Stimulated activated CD8-positive, alpha-beta memory T cell treated with anti-CD3 and anti-CD28 coated beads, Interleukin-4, amount 100 ng/mL, for 4 hours (primary cell): ENCODE measurements at places on chromosomes 1 and 21.

DNA sequence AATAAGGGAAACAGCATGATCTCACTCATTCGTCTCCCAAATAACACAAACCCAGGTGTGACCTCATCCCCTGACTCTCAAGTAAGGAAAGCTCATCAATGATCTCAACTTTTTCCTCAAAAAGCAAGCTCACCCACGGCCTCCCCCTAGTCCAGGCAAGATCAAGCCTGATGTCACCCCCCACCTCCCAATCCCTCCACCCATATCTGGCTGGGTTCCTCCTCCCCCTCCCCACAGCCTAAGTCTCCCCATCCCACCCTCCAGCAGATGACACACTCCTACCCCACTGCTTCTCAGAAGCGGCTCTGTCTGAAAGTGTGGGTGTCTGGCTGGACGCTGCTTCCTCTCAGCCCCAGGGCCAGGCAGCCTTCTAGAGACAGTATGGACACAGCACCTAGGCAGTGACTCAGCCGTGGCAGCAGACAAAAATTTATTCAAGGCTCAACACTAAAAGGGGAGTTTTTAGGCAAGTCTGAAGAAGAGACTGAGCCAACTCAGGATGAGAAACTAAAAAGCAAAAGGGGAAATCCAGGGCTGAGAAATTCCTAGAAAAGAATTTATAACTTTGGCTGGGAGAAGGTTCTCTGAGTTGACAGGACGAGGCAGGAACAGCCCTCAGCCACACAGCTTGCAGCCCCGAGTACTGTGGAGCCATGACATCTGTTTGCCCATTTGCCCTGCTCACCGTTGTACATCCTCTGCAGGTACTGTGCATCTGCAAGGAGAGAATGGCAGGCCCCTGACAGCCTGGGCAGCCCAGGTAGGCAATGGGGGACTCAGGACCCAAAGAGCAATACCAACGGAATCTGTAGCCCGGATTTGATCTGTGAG lies 81.6 kb upstream of the LRRC8D start:
- DNase-seq = no peak

GRCh38 chr21:17352996-17353655 lies 159.7 kb upstream of the CXADR start:
- DNase-seq = no peak

DNA sequence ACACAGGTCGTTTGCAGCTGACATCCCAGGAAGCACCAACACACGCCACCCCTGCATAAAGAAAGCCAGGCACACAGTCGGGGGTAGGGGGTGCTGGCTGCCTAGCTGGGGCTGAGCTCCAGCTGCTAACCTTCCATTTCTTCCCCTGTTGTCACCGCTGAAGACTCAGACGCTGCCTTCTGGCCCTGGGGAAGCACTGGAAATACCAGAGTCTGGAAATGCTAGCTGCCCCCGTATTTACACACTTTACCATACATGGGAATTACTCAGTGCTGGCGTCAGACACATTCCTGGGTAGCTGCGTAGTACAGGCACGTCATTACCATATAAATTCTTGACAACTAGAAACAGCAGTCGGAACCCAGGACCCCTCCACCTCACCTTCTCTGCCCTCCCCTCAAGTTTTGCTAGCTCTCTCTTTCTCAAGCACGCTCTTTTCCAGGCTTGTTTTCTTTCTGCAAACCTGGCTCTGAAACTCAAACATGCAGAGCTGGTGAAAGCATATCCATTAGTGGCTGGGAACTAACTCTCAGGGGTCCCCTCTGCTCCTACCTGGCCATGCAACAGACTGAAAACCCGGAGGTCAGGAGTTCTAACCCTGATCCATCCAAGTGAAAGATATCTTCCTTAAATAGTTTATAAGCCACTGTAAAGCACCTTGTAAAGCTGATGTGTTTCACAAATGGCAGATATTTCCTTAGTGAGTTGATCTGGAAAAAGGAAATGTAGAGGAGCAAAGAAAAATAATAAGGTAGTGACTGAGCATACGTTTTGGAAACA lies 3.3 kb downstream of the CSRP1 start:
- no peak for DNase-seq

GRCh38 chr1:14983277-14983676 lies 170.3 kb upstream of the TMEM51 start:
- no peak for DNase-seq

DNA sequence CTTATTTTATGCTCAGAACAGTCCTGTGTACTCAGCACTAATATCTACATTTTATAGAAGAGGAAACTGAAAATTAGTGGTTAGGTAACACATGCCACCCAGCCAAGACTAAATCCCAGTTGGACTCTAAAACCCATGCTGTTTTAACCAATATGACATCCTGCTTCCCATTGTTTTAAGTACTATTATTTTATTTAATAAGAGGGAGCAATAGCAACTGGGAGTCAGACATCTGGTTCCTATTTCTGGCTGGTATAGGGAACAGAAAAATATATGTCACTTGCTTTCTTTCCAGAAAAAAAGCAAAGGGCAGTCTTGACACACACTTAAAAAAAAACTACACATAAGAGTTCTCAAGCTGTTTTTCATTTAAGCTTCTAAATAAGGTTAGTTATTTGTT lies 11.9 kb downstream of the KLHL12 start:
- DNase-seq = no peak

GRCh38 chr1:203695116-203695515 lies 68.5 kb downstream of the ATP2B4 start:
- DNase-seq = no peak

- no peak for DNase-seq
These were observed 82.8 kb downstream of the TGFBR3 start for GRCh38 chr1:91803123-91803522.

GRCh38 chr1:218365226-218365999 lies 20.3 kb downstream of the TGFB2 start:
- DNase-seq = no peak

GRCh38 chr1:221101807-221102605 lies 222.8 kb downstream of the HLX start:
- no peak for DNase-seq

- DNase-seq = no peak
These were observed 23.2 kb downstream of the SGIP1 start for GRCh38 chr1:66557157-66557556.

DNA sequence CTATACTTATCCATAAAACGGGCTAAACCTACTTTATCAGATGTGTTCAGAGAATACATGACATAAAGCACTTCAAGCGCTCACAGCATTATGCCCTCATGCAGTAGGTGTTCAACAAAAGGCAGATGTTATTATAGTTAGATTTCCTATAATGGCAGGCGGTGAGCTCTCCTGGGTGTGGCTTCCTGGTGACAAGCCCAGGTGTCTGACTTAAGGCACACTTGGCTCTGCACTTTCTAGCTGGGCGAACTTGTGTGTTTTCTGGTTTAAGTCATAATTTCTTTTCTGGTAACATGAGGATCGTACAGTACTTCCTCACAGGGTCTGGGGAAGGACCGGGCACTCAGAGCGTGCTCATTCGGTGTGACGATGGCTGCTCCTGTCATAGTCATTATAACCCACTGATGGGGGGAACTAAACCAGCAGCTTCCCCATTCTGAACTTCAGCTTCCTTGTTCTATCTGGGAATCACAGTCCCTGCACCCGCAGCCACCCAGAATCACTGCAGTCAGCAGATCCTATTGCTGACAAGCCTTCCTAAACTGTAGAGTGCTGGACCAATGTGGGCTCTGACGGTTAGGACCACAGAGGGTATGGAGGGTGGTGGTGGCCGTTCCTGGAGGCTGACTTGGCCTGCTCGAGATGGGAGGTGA lies 52.8 kb downstream of the IGSF21 start:
- DNase-seq = no peak

GRCh38 chr1:221631556-221631955 lies 110.3 kb downstream of the DUSP10 start:
- DNase-seq = no peak

- no peak for DNase-seq
These were observed 943 bp downstream of the SEMA6C start for GRCh38 chr1:151145304-151146071.
